ENCODE measurements at places on chromosomes 16 and 17.
A peak's percentile ranks its signal among the peaks of the same experiment; 100 is the strongest.

DNA sequence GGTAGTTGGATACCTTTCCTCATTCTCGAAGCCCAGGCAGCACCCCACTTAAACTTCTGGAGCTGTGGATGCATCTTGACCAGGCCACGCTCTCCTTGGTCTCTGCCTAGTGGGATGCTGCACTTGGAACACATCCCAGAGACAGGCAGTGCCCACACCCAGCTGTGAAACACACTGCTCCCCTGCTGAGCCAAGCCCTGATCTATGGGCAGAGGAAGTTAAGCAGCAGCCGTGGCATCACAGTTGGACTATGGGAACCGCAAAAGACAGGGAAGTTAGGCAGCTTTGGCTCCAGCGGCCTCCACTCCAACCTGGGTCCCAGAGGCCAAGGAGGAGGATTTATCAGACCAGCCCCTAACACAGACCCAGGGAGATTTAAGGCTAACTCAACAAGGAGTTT, 284.8 kb upstream of the CCL2 start:
- DNase-seq = no peak

GRCh38 chr16:51607201-51607651, 456.2 kb upstream of the SALL1 start:
- no peak for DNase-seq

DNA sequence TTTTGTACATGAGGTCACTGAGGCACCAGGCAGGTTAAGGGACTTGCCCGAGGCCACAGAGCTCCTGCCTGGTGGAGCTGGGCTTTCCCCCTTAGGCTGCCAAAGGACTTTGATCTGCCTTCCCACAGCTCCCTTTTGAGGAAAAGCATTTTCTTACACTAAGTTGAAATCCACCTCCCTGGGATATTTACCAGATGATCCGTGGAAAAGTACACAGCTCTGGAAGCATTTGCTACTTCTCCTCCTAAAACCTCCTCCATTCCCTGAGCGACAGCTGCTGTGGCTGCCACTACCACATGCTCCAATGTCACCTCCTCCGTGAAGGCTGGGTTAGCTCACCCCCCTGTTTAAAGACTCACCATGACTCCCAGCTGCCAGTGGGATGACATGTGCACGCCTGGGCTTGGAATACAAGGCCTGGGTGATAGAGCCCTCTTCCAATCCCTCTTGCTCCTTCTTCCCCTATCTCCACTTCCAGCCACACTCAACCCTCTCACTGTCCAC, 1.2 kb upstream of the MPRIP start:
- DNase-seq = no peak

- peak; percentile 21 for DNase-seq
These were observed 879 bp downstream of the SLFN5 start for GRCh38 chr17:35243561-35244340.

DNA sequence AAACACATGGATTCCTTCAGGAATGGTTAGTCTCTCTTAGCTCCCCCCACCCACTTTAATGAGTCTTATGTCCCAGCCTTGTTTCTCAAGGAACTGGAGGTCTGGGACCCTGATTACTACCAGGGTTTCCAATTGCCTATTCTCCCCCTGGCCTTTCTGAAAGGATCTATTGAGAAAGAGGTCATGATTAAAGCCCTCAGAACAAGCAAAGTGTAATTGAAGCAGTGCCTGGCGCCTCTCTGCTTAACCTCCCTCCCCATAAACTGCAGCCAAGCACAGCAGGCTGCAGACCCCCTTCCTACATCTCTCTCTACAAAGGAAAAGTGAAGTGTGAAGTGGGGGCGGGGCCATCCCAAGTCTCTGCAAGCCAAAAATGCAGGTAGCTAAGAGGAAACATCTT, 159.7 kb upstream of the CDH11 start:
- DNase-seq = no peak

GRCh38 chr17:79530361-79531105, 80.3 kb downstream of the RBFOX3 start:
- DNase-seq = no peak

GRCh38 chr17:42979511-42980273, at the start of gene PTGES3L:
Gene PTGES3L, minus strand, starts transcription at chr17:42980080. Its CDS starts 27 bp downstream, at chr17:42980053.
- DNase-seq = no peak

- DNase-seq = no peak
These were observed 560.7 kb upstream of the RBFOX1 start for GRCh38 chr16:6771956-6772355.

DNA sequence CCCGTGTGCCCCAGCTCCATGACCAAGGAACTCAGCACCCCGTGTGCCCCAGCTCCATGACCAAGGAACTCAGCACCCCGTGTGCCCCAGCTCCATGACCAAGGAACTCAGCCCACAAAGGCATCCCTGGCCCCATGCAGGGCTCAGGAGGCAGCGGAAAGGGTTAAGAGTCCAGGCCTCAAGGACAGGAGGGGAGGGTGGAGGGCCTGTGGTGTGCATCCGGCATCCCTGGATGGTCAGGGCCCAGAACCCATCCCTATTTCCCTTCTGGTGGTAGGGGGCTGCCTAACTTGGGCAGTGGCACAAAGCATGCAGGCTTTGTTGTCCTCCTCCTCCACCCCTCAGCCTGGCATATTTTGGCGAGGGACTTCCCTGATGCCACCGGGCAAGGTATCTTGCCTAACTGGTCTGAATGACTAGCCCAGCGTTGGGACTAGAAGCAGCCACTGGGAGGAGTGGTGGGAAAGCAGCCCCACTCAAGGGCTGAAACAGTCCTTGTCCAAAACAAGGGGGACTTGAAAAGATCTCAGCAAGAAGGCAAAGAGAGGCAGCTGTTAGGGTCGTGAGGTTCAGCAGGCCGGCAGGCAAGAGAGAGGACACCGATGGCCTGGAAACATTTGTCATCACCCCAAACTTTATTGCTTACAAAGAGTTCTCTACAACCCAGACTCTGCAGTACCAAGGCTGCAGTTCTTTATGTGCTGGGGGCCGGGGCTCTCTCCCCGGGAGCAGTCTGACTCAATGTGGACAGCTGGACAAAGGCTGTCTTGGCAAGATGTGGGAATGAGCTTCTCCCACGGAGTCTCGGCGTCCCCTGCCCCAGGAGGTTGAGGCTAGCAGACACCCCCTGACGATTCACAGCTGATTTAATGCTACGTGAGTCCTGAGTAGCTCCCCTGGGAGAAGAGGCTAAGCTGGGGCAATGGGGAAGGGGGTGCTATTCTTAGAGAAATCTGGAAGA, 902 bp upstream of the SPATA32 start:
- no peak for DNase-seq

- DNase-seq = no peak
These were observed 549 bp downstream of the SLC26A11 start for GRCh38 chr17:80220736-80221215.

DNA sequence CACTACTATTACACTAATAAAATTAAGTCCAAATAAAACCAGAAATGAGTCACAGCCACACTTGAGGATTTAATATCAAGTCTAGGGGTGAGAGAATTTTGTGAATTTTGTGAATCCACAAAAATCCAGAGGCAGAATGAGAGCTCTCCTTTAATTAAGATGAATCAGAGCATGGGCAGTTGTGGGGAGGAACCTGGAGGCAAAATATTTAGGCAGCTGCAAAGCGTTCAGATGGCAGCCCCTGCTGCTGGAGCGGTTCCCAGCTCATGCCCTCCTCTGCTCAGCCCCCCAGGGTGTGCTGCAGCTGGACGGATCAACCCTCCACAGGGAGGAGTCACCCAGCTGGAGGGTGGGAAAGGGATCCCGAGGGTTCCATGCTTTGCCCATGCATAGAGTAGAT, 43.4 kb upstream of the IRX6 start:
- DNase-seq = no peak

DNA sequence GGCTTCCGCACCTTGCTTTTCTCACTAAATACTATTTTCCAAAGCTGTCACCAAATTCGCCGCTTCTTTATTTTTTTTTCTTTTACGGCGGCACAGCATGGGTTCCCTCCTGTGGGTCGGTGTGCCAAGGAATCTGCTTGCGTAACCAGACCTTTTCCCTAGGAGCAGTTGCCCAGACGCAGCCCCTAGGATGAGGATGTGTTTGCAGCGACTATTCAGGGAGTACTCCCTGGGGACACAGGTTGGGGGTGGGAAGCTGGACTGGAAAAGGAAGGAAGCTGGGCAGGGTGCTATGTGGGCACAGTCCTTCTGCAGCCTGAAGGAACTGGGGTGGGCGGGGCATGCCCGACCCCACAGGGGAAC, 49.0 kb upstream of the ZCCHC14 start:
- no peak for DNase-seq

GRCh38 chr17:27577884-27578717, 52.9 kb upstream of the LGALS9 start:
- no peak for DNase-seq

GRCh38 chr17:34371405-34372100, 8.5 kb upstream of the CCL1 start:
- DNase-seq = no peak

- DNase-seq = no peak
These were observed 30.4 kb downstream of the TRAF4 start for GRCh38 chr17:28774206-28774605.

DNA sequence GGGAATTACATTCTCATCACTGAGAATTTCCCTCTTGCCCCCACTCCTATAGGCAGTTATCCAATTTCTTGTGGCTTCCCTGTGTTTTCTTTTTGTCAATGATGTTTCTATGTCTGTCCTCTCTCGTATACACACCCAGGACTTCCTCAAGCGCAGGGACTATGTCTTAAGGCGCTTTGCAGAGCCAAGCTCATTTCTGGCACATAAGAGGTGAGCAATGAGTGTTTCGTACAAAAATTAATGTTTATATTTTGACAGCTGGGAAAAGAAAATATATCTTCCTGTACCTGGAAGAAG, 947 bp downstream of the DDX42 start:
- DNase-seq = no peak

- DNase-seq = no peak
These were observed 2.3 kb upstream of the ANKRD40 start for GRCh38 chr17:50710025-50710424.

DNA sequence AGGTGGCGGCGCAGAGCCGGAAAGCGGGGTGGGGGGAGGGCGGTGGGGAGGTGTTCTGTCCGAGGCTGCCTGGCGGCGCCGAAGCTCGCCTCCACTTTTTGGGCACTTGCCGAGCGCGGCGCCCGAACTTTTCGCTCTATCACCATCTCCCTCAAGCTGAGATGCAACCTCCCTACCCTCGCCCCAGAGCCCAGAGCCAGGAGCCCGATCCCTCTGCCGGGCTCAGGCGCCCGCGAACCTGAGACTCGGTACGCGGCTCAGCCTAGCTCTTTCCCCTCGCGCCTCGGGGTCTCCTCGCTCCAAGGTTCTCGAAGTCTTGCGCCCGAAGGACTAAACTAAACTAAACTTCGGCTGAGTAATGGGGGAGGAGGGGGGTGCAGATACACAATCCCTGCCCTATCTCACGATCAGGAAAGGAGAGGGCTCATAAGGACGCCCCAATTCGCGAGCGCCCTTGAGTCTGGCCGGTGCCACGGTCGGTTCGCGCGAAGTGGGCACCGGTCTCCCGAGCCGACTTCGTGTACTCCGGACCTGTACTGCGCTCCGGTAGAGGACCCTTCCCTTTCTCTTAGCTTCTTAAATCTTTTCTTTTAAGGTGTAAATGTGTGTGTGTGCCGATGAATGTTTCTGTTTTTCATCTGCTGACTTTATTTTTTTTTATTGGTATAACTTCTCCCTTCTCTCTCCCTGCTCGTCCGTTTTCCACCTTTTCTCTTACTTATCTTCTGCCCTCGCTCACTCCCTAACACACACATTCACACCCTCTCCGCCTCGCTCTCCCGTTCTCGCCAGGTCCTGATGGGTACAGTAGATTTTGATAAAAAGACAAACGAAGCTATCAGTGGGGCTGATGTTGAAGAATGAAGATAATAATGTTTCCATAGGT, 1.9 kb upstream of the SALL1 start:
- no peak for DNase-seq

GRCh38 chr16:86142801-86143236, 243.9 kb downstream of the IRF8 start:
- no peak for DNase-seq

DNA sequence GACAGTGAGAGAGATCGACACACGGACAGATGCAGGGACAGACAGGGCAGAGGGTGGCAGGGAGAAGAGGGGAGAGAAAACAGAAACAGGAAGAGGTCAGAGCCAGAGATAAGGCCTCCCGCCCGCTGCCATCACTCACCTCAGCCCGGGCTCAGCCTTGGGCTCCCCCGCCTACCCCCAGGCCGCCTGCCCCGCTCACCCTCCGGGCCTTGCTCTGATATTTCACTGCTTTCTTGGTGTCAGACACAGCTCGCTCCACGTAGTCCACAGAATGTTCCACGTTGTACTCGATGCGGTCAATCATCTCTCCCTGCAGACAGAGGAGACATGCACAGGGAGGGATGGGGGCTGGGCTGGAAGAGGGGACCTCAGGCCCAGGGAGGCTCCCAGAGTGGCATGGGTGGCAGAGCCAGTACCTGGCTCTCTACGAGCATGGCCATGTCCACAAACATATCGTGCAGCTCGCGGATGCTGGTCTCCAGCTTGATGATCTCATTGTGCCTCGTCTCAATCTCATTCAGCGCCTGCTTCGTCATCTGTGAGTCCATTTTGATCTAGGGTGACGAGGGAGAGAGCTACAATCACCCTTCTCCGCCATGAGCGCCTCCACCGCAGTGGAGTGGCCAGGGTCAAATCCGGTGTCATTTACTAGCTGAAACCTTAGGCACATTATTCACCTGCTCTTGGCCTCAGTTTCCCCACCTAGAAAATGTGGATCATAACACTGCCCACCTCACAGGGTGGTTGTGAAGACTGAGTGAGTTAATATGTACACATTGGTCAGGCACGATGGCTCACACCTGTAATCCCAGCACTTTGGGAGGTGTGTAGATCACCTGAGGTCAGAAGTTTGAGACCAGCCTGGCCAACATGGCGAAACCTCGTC, 8.2 kb downstream of the HSD3B7 start:
- DNase-seq = no peak

- DNase-seq = no peak
These were observed 6.6 kb upstream of the IGFBP4 start for GRCh38 chr17:40436636-40437035.

- no peak for DNase-seq
These were observed 21.6 kb upstream of the PITPNA start for GRCh38 chr17:1584167-1584566.

- DNase-seq = no peak
These were observed 19.2 kb downstream of the FLOT2 start for GRCh38 chr17:28878158-28878910.

DNA sequence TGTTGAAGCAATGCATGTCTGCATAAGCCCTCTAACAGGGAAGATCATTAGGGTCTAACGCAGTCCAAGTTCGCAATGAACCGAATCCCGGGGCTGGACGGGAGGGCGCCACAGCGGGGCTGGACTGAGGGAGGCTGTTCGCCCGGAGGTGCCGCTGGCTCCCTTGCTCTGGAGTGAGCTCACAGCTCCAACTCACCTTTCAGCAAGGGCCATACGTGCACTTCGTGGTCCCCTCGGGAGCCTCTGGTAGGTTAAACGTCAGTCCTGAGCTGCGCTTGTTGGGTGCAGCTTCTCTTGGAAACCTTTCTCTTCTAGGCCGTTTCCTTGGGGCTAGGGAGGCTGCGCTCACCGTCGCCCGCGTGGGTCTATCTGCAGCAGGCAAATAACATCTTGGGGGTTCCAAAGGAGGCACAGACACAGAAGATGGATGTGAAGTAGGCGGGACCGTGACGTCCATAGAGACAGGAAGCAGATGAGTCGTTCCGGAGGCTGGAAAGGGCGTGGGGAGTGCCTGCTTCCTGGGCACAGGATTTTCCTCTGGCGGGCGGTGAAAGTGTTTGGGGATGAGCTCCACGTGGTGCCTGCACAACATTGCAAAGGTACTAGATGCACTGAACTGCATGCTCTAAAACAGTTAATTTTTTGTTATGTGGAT, 21.9 kb downstream of the ATP2C2 start:
- no peak for DNase-seq

Measured in stimulated activated CD8-positive, alpha-beta memory T cell treated with anti-CD3 and anti-CD28 coated beads, Interleukin-4, amount 100 ng/mL, for 4 hours (primary cell).